ENCODE measurements at places on chromosomes 6 and 20.

DNA sequence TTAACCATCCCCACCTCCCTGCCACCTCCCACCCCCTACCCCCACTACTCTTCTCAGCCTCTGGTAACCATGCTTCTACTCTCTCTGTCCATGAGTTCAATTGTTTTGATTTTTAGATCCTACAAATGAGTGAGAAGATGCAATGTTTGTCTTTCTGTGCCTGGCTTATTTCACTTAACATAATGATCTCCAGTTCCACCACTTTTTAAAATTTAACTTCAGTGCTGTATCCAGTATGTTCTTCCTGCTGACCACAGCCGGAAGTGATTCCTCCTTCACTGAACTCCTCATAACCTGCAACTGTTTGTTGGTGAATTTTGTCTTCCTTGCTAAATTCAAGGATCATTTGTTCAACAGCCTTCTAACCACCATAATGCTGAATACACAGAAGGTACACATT lies 3.9 kb downstream of the MAP7 start:
- DNase-seq = no peak

GRCh38 chr6:107646776-107647438 lies 157.0 kb downstream of the SOBP start:
- no peak for DNase-seq

GRCh38 chr20:49742948-49743347 lies 29.3 kb upstream of the B4GALT5 start:
- no peak for DNase-seq

GRCh38 chr20:64160118-64160517 lies 4.1 kb upstream of the MYT1 start:
- no peak for DNase-seq

- DNase-seq = no peak
These were observed 40.2 kb downstream of the FOXP4 start for GRCh38 chr6:41586252-41587007.

Measured in activated CD8-positive, alpha-beta memory T cell treated with anti-CD3 and anti-CD28 coated beads for 48 hours (primary cell).